Right renal cortex interstitium (tissue), 3 donors: ENCODE measurements at places on chromosomes 4 and X. TPM values are rescaled to one million over a fixed set of nuclear protein-coding genes. Genes with fewer than 3 reads are reported as not detected.

The MAOB gene
- 57.5 TPM for polyA plus RNA-seq

The SLC39A8 gene
- polyA plus RNA-seq = 24.6 TPM

The CFP gene
- 0.68 TPM for polyA plus RNA-seq

The ZNF330 gene
- 64.7 TPM for polyA plus RNA-seq

The BEX2 gene
- 80.3 TPM for polyA plus RNA-seq

The OTC gene
- 0.14 TPM for polyA plus RNA-seq

The C4orf51 gene
- polyA plus RNA-seq = not detected

The SNCA gene
- polyA plus RNA-seq = 70.0 TPM

The GAGE12F gene
- not detected for polyA plus RNA-seq

The RRH gene
- polyA plus RNA-seq = 0.43 TPM

The N4BP2 gene
- 21.7 TPM for polyA plus RNA-seq

The SLC16A2 gene
- polyA plus RNA-seq = 29.7 TPM
